ELF-1 (cell line): ENCODE measurements at places on chromosomes 7 and 10.

- peak; percentile 55 for DNase-seq
Observed at GRCh38 chr7:5419539-5420066, 4.0 kb downstream of the TNRC18 start.

DNA sequence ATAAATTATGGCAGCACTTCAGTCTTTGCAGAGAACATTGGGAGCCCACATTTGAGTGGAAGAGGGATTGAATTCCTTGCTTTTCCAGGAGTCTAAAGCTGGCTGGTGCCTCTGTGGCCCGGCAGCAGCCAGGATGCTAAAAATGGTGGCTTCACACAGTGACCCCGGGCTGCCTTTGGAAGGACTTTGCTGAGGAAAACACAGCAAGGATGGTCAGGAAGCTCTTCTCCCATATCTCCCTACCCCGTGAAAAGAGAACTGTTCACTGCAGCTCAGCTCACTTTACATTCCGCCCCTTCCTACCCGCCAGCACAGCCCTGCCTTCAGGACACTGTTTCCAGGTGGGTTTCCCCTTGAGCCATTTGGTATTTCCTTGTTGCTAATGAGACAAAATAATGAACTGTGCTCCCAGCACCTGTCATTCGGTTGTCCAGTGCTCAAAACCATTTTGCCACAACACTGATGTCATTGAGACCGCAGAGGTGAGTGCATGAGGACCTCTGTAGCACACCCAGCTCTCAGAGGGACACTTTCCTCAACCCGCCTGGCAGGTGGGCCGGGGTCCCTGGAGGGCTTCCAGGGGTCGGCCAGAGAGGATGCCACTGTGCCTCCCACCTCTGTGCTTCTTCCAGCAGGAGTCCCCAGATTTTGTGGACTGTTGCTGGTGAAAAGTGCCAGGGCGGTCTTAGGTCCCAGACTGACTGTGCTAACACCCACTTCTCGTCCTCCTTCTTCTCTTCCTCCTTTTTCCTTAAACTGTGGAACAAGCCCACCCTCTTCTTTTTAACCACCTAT lies 255.7 kb upstream of the PPP2R2D start:
- no peak for DNase-seq

DNA sequence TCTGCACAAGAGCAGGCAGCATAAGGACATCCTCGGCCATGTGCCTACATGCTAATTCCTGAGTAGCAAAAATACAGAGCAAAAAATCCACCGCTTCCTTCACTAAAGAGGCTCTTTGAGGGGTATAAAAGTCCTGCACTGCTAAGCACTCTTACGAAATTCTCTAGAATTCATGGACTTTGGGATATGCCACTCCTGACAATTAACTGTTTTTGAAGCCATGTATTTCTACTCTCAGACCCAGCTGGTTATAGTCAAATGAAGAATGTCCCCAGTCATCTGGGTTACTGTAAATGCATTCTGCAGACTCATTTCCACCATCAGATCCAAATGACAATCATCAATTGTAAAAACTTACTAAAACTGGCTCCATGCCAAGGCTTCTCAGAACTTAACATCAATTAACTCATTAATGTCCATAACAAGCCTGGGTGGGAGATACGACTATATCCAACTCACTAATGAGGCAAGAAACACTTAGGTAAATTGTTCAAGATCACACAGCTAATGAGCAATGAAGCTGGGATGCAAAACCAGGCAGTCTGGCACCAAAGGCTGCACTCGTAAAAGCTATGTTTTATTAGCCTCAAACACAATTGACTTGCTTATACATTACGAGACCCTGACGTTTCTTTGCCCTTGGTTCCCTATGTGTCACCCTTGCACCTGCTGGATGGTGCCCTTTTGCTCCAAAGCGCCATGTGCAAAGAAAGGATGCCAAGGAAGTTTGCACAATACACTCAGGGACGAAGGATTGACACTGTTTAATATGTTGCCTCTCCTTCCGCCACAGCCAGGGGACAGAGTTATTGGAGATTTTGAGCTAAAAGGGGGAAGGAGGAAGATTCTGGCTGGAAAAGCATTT lies 250.4 kb downstream of the ELMO1 start:
- DNase-seq, result no peak

GRCh38 chr10:17214526-17214925 lies 13.1 kb upstream of the TRDMT1 start:
- no peak for DNase-seq

DNA sequence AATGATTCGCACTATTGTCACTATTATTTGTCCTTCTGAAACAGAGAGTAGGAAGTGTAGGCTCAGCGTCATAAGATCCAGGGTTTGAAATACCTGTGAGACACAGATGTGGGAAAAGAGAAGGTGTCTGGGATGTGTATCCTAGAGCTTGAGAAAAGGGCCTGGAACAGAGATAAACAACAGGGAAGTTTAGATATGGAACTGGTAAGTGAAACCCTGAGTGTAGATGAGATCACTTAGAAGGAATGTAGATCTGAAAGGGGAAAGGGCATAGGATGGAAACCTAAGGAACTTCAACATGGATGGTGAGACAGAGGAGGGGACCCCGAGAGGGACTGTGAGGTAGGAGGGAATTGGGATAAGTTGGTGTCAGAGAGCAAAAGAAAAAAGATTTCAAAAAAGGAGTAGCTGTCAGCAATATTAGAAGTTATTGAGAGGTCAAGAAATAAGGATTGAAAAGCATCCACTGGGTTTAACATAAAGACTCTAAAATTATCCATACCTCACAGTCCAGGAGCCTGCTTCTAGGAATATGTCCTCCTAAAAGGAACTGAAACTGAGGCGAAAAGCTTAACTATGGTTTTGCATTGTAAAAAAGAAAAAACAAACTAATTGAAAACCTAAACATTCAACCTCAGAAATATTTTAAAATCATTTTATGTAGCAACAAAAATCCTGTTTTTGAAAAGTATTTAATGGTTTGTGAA lies 119.2 kb upstream of the NPVF start:
- DNase-seq, result peak; percentile 8

DNA sequence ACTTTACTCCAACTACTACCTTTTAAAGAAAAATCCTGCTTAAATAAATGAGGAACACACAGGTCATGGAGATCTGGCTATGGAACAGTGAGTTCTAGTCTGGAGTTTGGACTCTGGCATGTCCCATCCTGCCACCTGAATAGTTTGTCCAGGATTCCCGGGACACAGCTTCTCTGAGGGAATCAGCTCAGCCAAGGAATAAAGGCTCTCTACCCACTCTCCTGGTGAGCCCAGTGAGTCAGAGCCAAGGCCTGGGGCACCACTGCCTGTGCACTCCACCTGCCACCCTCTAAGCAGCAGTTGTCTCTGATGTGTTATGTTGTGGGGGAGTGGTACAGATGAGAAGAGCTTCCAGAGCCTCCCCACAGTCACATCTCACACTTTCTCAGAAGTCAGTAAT lies 113.5 kb downstream of the HTR5A start:
- no peak for DNase-seq

- DNase-seq, result peak; percentile 53
Observed at GRCh38 chr7:18345641-18346234, 149.8 kb upstream of the HDAC9 start.

DNA sequence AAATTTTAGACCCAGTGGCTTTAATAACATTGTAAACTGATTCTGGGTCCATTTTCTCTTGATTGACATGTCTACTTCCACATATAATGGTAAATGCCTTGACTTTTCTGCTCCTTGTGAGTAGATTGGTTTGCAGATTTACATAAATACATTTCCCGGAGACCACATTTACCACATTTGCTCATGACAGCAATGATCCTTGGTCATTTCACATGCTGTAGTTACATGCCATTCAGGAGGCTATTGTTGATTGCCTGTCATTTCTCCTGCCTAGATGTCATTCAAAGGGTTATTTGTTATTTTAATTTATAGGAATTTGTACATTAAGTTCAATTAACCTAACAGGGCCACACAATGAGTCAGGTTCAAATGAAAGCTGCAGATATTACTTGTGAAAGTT lies 280.5 kb downstream of the CNTNAP2 start:
- DNase-seq, result no peak

- DNase-seq, result no peak
Observed at GRCh38 chr10:108583877-108584276, 1339.4 kb downstream of the XPNPEP1 start.

DNA sequence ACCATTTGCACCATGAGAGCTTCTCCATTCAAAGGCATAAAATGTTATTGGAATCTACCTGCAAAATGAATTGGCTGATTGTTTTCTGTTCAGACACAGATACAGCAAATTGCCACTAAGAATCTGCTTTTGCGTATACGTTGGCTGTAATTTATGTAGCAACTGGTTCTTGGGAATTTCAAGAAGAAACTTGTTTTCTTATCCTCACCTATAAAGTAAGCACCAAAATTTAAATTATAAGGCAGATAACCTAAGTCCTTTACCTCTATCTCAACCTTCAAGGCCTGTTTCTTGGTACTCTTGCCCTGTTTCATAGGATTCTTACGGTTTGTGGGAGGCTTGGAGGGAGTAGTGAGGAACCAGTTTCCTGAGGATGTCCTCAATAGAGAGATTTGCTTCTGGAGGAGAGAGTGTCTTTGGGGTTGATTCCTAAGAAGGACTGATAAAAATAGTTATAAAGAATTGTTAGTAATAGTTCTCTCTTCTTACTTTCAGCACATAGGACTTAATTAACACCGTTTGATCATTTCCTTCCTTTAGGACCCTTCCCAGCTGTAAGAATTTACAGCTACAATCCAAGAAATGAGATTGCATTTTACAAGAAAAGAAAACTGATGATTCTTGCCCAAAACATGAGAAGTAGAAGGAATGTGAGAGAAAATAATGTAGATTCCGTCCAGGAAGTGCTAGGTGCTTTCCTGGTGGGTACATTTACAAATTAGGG lies 2.0 kb downstream of the STAMBPL1 start:
- DNase-seq, result no peak

DNA sequence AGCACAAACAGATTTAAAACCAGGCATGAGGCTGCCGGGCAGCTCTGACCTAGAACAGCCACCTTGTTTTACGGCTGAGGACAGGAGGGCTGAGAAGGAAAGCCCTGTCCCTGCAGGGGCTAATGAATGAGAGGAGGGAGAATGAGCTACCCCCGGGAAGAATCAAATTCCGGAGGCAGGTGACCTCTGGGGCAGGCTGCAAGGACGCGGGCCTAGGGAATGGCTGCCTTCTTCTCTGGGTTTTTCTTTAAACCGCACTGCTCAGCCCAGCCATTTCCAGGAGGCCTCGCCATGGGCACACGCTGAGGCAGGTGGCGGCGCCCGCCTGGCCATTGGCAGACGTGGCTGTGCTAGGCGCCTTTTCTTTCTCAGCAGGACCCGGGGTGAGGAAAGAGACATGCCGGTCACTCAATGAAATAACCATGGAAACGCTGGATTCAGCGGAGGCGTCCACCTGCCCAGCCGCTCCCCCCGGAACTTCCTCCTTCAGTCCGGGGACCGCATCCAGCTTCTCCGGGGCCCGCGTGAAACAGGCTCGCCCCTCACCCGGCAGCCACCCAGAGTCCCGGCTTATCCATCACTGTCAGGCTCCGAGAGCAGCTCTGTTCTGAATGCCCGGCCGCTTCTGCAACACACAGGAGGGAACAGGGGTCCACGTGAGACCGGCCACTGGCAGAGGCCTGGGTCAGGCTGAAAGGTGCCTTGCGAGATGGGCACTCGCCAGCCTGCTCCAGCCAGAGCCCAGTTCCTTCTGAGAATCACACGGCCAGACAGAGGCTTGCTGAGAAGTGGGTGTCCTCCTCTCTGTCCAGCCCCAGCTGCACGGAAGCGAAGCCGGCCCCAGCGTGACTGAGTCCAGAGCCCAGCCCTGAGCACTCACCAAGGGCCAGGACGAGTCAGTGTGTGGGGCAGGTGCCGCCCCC lies 82.1 kb downstream of the PDGFA start:
- no peak for DNase-seq

GRCh38 chr10:97069576-97070362 lies 116.0 kb downstream of the SLIT1 start:
- DNase-seq, result peak; percentile 52

DNA sequence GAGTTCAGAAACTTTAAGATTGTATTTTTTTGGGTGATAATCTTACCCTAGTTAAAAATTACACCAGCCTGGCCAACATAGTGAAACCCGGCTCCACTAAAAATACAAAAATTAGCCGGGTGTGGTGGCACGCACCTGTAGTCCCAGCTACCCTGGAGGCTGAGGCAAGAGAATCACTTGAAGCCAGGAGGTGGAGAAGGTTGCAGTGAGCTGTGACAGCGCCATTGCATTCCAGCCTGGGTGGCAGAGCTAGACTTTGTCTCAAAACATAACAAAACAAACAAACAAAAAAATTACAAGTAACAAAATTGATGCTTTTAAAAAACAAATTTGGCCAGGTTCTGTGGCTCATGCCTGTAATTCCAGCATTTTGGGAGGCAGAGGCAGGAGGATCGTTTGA lies 76.7 kb downstream of the ANKRD61 start:
- DNase-seq, result no peak

- DNase-seq, result no peak
Observed at GRCh38 chr10:26706206-26706605, 8.7 kb downstream of the PDSS1 start.

DNA sequence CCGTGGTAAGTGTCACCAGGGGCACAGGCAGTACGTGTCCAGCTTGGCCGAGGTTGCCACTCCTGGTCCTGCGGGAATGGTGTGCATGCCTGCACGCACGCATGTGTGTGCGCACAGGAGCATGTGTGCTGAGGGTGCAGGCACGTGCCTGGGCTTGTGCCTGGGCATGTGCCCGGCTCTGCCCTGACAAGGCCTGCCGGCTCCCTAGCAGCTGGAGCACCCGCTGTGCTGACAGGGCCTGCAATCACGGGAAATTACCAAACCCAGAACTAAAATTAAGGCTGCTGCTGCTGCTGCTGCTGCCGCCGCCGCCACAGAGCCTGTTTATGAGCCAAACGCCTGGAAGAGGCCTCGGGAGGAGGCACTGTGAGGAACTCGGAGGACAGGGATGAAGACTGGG lies 28.7 kb downstream of the GHRHR start:
- no peak for DNase-seq

GRCh38 chr7:52463341-52463740 lies 572.1 kb upstream of the POM121L12 start:
- DNase-seq, result no peak

DNA sequence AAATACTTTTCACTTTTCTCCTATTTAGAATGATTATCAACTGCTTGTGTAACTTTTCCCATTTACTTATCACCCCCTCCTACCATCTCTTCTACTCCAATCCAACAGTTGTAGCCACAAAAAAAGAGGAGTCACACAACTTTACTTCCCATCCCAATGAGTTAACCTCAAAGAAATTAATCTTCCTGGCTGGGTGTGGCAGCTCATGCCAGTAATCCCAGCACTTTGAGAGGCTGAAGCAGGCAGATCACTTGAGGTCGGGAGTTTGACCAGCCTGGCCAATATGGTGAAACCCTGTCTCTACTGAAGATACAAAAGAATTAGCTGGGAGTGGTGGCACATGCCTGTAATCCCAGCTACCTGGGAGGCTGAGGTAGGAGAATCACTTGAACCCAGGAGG lies 19.9 kb downstream of the SYPL1 start:
- DNase-seq, result no peak

DNA sequence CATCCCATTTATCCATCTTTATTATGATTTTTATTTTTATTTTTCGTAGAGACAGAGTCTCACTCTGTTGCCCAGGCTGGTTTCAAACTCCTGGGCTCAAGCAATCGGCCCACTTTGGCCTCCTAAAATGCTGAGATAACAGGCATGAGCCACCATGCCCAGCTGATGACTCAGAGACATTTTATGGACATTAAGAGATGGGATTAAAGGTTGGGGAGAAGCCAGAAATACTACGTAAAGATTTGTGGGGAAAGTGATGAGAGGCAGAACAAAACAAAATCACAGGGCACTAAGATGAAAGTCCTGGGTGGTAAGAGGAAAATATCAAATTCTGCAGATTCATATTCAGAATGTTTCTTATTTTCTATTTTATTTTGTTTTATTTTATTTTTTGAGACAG lies 7.6 kb downstream of the WNT8B start:
- DNase-seq, result no peak

GRCh38 chr7:133861876-133862275 lies 265.3 kb upstream of the LRGUK start:
- DNase-seq, result no peak
